Aorta (tissue), 5 donors: ENCODE measurements at places on chromosomes 12 and 14. TPM values are rescaled to one million over a fixed set of nuclear protein-coding genes. Genes with fewer than 3 reads are reported as not detected.

DNA sequence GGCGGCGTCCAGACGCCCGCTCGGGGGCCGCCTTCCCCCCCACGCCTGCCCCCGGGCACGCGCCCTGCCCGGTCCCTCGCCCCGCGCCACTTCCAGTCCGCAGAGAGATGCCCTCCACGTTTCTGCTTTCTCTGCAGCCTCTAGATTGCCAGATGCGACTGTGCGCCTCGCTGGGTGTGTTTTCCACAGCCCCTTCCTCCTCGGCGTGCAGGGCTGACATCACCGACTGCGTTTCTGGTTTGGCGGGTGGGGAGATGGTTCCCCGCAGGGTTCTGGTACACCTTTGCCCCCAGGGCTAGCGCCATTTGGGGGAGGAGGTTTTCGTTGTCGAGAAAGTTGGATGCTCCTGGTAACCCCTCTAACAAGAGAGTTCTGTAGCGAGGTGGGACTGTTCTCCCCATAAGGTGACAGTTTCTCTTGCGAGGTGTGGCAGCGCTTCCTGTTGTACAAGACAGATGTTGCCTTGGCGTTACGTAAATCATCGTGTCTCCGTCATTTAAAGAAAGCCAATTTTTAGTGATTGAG lies 1.5 kb downstream of the CALM1 start:
- DNase-seq: peak; percentile 73

DNA sequence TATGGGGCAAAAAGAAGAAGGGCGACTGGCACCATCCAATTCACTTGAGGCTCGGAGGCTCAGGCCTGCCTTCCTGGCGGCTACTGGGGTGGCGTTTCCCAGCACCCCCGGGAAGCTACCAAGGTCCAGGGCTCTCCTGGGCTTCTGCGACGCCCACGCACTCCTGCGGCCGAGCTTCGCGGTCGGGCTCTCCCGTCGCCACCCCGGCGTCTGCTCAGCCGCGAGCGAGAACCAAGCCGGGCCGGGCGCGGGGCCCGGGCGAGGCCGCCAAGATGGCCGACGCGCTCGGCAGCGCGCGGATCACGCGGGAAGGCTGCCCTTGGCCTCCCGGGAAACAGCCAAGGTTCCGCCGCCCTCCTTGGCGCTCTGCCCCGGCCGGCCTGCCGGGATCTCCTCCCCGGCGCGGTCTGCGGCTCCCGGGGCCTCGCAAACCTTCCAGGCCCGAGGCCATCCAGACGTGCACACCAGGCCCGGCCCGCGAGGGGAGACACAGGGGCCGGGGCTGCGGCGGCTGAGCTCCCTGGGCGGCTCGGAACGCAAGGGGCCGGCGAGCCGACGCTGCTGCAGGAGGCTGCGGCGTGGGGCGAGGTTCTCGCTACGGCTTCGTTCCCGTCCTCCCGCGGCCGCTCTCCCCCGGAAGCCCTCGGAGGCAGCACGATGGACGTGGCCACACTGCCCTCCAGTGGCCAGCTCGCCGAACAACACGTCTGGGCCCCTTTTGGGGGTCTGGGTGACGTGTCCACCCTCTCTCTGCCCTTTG lies 23.5 kb upstream of the ZFP36L1 start:
- peak; percentile 97 for DNase-seq

POLE2 gene
- polyA plus RNA-seq: 5.4 TPM

PRH2 gene
- 4.0 TPM for polyA plus RNA-seq

- DNase-seq: no peak
Measured at GRCh38 chr12:50636505-50636904, 127.4 kb upstream of the ATF1 start.

SPTSSA gene
- 23.7 TPM for polyA plus RNA-seq

DNA sequence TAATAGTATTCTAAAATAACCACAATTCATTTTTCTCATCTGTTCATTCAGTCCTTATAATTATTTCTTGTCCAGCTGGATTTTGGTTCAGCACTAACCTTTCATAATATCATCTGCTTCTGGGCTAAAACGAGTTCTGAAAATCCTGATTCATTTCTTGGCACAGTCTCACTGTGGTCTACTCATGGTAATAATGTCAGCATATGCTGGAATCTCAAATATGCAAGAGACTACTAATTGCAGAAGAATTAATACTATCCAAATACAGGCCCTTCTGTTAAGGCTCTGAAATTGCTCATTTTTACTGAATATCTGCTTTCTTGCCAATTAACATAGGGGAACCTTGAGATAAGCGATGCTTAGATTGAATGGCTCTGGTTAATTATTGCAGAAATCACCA lies 597.1 kb downstream of the RPL10L start:
- no peak for DNase-seq
